ENCODE measurements at places on chromosomes 3 and 15.

GRCh38 chr3:162704238-162704637, 1207.6 kb downstream of the OTOL1 start:
- no peak for DNase-seq

DNA sequence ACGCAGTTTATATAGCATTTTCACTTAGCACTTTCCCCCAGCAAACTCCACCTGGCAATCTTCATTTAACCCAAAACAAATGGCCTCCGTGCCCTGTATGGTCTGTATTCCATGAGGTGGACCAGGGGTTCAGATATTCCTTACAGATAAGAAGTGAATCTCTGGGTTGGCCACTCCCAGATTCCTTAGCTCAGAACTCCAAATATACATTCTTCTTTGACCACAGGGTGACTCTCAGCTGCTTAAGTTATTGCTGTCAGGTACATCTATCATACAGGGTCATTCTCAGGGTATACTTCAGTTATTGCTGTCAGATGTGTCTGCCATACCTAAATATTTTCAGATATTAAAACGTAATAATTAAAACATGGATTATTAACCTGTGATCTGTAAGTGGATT, 229.8 kb downstream of the TBL1XR1 start:
- DNase-seq = no peak

DNA sequence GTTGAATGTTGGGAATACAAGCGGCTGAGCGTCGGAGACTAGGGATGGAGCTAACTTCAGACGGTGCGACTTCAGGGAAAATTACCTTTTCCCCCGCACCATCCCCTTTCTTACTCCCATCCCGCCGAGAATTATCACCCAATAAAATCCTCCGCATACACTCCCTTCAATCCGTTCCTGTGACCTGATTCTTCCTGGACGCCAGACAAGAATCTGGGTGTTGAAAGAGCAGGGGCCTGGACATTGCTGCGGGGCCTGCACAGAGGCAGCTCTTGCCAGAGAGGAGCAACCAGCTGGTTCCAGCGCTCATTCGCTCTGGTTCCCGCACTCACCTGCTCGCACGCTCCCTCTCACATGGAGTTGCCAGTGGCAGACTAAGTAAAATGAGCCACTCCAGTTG, 241.9 kb downstream of the ALCAM start:
- no peak for DNase-seq

DNA sequence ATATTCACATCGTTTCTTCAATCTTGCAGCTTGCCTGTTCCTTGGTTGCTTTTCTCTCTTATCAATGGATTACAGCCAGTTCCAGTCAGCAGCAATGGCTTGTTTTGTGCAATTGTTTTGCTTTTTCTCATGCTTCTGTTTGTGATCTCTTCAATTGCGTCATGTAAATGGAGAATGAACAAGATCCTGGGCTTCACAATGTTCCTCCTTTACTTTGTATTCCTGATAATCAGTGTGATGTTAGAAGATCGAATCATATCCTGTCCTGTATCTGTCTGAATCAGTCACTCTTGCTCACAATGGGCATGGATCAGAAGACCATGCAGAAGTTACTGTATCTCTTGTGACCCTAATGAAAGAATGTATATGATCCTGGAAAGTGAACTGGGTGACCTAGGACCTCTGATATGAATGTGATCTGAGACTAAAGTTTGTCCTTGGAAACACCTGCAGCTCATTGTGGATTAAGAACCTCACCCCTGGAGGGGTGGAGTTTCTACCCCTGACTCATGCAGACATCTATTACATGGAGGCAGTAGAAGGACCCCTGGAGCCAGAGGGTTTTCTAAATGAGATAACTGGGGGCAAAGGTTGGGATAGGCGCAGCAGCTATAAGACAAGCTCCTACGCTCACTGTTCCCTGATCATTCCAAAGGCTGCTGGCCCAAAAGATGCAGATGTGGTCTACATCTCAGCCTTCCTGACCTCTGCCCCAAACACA, 32.2 kb downstream of the SLC24A1 start:
- DNase-seq = no peak

- DNase-seq = no peak
These were observed 49.7 kb downstream of the KLHL25 start for GRCh38 chr15:85745023-85745422.

DNA sequence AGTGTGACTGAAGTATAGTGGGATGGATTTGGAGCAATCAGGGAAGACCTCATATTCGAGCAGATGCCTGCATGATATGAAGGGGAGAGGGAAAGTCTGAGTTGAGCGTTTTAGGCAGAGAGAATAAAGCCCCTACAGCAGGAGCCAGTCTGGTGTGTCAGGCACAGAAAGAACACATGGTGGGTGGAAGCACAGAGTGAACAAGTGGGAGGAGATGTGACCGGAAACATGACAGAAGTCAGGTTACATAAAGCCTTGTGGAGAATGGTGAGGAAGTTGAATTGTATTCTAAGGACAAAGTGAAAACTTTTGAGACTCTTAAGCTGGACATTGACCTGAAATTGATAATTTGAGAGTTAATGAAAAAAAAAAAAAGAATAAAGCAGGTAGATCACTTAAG, 541.0 kb downstream of the PLOD2 start:
- no peak for DNase-seq

DNA sequence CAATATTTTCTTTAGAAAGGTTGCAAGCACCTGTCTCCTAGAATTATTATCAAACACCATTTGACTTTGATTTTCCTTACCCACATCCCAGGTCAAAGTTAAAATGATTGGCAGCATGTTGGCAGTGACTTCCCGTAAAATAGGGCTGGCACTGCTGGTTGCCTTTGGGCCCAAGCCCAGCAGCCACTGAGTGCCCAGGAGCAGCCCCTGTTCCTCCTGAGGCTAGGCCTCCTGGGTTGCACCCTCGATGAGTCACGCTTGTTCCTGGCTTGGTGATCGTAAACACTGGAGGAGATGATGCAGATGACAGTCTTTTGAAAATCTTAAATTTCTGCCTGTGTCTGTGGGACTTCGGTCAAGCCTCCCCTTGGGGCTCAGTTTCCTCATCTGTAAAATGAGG, 290.0 kb downstream of the TLE3 start:
- no peak for DNase-seq

DNA sequence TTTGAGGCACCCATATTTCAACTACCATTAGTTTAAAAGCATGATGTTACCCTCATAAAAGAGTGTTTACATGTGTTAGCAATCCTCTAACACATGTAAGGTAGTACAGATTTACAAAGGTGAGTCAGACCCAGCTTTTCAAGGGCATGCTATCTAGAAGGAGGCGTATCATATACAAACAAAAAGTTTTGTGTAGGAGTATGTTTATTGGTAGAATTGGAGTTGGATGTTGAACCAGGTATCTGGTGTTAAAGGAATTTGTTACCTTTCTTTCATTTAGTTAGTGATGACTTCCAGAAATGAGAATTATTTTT, 2.4 kb downstream of the HACD3 start:
- DNase-seq = no peak

- no peak for DNase-seq
These were observed 31.2 kb upstream of the COL8A1 start for GRCh38 chr3:99607151-99607550.

- DNase-seq = no peak
These were observed 441.7 kb downstream of the TBL1XR1 start for GRCh38 chr3:176755552-176755951.

- DNase-seq = no peak
These were observed 38.1 kb downstream of the UBE2E2 start for GRCh38 chr3:23241256-23241655.

- no peak for DNase-seq
These were observed 243.9 kb downstream of the TBL1XR1 start for GRCh38 chr3:176953106-176954060.

DNA sequence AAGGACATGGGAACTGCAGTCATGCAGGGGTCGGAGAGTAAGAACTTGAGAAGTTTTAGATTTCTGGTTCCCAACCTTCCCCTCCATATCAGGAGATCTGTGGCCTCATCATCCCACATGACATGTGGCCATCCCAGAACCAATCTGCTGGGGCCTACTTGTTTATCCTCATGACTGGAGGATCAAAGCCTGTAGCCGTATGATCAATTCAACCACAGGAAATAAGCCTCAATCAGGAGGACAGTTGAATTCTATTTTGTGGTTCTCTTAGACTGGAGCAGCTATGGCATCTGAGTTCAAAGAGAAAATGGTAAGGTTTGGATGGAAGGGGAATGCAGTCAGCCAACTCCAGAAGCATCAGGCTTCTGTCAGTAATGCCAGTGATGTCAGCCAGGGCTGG, 57.2 kb downstream of the IL16 start:
- no peak for DNase-seq

DNA sequence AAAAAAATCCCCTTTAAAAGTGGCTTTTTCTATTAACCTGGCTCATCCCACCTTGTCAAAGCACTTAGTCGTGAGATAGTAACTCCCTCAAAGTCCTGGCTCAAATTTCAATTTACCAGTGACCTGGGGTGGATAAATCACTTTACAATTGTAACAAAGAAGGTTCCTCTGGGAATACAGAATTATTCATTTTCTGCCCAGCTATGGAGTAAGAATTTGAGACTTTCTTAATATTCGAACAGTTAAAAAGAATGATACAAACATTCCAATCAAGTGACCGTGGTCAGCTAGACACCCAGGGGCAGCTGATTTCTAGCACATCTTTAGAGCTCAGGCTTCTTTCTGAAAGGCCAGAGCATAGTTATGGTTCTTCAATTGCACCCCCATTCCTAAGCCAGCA, 291.0 kb upstream of the TGFBR2 start:
- DNase-seq = no peak

GRCh38 chr3:23873941-23874340, 42.8 kb downstream of the NKIRAS1 start:
- DNase-seq = no peak

DNA sequence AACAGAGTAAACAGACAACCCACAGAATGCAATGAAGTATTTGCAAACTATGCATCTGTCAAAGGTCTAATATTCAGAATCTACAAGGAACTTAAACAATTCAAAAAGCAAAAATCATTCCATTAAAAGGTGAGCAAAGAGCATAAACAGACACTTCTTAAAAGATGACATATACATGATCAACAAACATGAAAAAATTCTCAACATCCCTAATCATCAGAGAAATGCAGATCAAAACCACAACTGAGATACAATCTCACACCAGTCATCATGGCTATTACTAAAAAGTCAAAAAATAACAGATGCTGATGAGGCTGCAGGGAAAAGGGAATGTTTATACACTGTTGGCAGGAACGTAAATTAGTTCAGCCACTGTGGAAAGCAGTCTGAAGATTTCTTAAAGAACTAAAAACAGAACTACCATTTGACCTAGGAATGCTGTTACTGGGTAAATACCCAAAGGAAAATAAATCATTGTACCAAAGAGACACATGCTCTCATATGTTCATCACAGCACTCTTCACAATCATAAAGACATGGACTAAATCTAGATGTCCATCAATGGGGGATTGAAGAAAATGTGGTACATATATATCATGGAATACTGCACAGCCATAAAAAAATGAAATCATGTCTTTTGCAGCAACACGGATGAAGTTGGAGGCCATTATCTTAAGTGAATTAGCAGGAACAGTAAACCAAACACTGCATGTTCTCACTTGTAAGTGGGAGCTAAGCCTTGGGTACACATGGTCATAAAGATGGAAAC, 393.3 kb upstream of the CBLB start:
- DNase-seq = no peak

GRCh38 chr15:84570164-84570735, 30.6 kb upstream of the ZSCAN2 start:
- DNase-seq = peak; percentile 38

DNA sequence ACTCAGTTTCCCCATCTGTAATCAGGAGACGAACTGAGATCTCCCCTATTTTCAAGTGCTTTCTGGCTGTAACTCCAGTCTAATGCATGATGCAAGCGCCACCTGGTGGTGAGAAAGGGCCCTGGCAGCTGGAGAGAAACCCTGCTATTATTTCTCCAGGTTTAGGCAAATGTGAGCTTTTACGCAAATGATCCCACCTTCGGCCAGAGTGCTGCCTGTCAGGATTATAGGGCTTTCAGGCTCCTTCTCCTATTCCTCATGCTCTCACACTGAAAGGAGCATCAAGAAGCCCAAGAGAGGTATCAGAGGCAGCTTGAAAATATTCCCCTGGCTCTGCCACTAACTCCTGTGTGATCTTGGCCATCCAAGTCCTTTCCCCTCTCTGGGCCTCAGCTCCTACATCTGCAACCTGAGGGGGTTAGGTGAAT, 93.9 kb upstream of the RASGRF1 start:
- peak; percentile 46 for DNase-seq
